Ovary (tissue), 10 donors: ENCODE measurements at places on chromosomes 6 and 20. TPM values are rescaled to one million over a fixed set of nuclear protein-coding genes. Genes with fewer than 3 reads are reported as not detected.
A peak's percentile ranks its signal among the peaks of the same experiment; 100 is the strongest.

GRCh38 chr6:119323931-119324330 lies 25.6 kb downstream of the MAN1A1 start:
- no peak for DNase-seq

The RNF144B gene
- 3.0 TPM for polyA plus RNA-seq

The BTNL2 gene
- not detected for polyA plus RNA-seq

- DNase-seq, result no peak
Measured at GRCh38 chr6:24517659-24518543, 23.1 kb downstream of the ALDH5A1 start.

DNA sequence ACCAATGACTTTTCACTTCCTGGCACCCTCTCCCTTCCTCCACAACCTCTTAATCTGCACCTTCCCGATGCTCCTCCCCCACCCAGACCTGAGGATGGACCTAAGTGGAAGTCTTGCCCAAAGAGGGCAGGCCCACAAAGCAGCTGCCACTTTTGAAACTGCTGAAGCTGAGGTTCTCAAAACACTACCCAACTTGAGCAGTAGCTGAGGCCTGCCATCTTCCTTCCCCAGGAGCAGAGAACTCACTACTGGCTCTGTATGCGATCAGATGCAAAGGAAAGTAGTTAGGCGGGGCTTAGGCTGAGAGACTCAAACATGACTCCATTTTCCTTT lies 1.5 kb downstream of the HM13 start:
- no peak for DNase-seq

GRCh38 chr6:31356216-31356945 lies 598 bp downstream of the HLA-B start:
- DNase-seq, result peak; percentile 38

- DNase-seq, result no peak
Measured at GRCh38 chr6:54427396-54427937, 119.2 kb downstream of the TINAG start.

GRCh38 chr20:2663364-2663886 lies 591 bp downstream of the IDH3B start:
- DNase-seq, result no peak

GRCh38 chr6:34526241-34526972 lies 29.7 kb downstream of the SPDEF start:
- DNase-seq, result peak; percentile 40

DNA sequence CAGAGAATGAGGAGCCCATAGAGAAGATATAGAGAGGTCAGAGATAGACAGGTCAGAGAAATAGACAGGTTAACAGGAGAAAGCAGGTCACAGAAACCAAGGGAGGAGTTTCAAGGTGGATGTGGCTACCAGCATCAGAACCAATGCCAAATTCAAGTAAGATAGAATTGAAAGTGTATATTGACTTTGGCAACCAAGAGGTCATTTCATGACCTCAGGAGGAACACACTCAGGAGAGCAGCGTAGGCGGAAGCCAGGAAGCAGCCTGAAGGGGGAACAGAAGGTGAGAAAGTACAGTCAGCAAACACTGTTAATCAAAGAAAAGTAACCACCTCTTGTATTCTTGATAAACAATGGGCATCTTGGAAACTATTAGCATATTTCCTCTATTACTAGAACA lies 33.9 kb upstream of the ALDH8A1 start:
- DNase-seq, result no peak

The SPEF1 gene
- 0.54 TPM for polyA plus RNA-seq

DNA sequence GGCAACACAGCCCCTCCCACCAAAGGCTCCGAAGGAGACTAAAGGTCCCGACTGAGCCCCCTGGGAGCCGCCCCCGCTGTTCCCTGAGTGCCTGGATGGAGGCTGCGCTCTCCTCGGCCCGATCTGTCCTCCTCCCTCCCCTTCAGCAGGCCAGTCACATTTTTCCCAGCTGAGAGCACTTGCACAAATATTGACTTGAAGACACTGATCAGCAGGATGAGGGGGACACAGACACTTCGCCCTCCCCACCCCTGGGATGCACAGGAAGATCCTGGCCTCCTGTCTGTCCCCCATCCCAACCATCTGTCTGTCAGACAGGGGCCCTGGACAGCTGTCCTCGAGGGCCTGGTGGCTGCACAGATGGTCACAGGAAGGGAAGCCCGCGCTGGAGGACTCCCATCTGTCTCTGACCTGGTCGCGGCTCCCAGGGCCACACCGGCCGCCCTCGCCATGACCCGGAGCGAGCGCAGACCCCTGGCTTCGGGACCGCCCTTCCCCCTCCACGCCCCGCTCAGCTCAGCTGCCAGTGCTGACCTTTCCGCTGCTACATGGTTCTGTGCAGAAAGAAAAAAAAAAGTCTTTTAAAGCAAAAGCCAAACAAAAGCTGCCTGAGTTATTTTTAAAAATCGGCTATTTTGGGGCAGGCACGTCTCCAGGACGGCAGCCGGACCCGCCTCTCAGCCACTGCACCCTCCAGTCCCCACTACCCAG lies 11.1 kb downstream of the LAMA5 start:
- DNase-seq, result peak; percentile 66

GRCh38 chr6:92849636-92850035 lies 569.7 kb downstream of the EPHA7 start:
- no peak for DNase-seq

The SNAI1 gene
- polyA plus RNA-seq, result 0.95 TPM

The CST5 gene
- not detected for polyA plus RNA-seq

DNA sequence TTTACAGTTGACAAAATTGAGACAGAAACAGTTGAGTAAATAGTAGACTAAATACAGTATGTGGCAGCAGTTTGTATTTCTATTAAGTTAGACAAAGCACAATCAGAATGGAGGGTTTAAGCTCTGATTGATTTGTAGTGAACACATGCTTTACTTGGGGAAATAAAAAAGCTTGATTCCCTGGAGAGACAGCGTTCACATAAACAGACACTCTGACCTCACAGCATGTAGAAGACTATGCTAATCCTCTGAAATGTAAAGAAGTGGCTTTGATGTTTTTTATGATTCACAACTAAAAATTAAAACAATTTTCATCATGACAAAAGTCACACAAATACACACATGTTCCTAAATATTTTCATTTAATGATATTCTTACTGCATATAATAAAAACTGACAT lies 126.9 kb upstream of the FAM83B start:
- DNase-seq, result no peak

The AURKA gene
- polyA plus RNA-seq, result 2.5 TPM

DNA sequence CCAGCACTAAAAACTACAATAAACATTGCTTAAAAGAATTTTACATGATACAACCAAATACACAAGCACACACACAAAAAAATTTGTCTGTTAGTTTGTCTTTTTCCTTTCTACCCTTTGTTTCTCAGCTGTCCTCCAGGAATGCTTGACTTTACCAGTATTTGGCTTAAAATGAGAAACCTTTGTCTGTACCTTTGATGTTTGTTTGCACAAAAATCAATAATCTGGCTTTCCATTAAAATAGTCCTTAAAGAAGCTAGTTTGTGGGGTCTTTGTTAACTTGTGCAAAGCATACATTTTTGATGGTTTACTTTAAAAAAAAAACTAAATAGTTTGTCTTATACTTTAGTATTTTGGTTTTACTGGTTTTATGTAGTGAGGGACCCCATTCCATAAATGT lies 49.3 kb downstream of the RPRD1B start:
- no peak for DNase-seq

DNA sequence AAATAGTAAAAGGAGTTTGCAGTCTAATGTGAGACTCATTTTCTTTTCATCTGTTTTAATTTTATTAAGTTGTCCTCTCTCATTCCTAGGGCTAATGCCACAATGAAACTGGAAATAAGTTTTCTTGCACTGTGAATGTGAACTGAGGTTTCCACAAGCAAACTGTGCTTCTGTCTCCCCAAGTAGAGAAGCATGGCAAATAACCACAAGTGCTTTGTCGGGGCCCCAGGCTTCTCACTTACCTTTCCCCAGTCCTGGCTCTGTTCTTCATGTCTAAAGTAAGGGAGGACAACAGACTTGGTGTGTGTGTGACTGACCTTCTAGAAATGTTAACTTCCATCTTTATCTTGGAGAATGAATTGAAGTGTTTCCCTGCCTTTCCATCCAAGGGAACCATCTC lies 80.8 kb downstream of the CBFA2T2 start:
- DNase-seq, result no peak

GRCh38 chr20:49964964-49965780 lies 17.6 kb upstream of the SNAI1 start:
- DNase-seq, result no peak

DNA sequence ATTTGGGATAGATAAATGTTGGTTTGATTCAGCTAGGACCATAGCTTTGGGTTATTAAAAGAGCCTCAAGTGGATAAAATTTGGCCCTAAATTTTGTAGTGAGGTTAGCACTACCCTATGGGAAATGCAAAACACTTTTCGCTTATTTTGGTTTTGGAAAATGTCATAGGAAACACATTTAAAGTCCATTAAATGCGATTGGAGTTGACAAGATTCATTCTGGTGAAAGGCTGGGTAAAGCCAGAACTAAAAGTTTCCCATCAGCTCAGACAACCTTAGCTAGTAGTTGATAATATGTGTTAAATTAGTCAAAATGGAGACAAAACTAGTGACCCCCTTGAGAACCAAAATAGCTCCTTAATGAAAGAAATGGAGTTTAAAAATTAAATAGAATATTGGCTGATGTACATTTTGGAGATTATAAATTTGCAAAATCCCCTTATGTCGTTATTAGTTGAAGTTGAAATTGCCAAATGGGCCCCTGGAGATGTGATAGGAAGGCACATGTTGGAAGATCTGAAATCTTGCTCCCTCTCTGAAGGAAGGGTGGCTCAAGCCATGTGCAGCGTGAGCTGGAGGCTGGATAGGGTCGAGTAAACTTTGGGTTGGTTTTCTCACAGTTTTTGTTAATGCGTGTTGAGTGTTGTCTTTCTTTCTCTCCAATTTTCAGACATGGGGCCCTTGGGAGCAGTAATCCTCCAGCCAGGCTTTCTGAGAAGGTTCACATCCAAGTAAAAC lies 72.8 kb downstream of the CD83 start:
- no peak for DNase-seq

DNA sequence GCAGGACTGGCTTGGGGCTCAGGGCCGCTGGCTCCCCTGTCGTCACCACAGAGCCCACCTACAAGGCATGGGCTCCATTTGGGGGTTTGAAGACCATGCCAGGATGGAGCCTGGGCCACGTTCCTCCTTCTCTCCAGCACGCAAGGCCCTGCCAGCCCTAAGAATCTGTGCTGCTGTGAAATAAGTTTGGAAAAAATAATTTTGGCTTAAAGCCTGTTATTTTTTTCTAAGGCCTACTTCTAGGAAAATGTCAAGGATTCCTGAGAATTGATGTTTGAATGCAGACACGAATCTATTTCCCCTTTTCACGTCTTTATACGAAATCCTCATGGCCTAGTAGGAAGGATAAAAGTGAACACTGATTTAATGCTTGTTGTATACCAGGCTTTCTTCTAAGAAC lies 107.5 kb downstream of the LRFN2 start:
- no peak for DNase-seq

- no peak for DNase-seq
Measured at GRCh38 chr20:63500902-63501817, 2.3 kb upstream of the EEF1A2 start.

- no peak for DNase-seq
Measured at GRCh38 chr6:123804787-123805540, 1.3 kb downstream of the NKAIN2 start.

The UNC5CL gene
- polyA plus RNA-seq, result 0.60 TPM
